ENCODE measurements at places on chromosomes 7 and 10. TPM values are rescaled to one million over a fixed set of nuclear protein-coding genes. Genes with fewer than 3 reads are reported as not detected.
A peak's percentile ranks its signal among the peaks of the same experiment; 100 is the strongest.

DNA sequence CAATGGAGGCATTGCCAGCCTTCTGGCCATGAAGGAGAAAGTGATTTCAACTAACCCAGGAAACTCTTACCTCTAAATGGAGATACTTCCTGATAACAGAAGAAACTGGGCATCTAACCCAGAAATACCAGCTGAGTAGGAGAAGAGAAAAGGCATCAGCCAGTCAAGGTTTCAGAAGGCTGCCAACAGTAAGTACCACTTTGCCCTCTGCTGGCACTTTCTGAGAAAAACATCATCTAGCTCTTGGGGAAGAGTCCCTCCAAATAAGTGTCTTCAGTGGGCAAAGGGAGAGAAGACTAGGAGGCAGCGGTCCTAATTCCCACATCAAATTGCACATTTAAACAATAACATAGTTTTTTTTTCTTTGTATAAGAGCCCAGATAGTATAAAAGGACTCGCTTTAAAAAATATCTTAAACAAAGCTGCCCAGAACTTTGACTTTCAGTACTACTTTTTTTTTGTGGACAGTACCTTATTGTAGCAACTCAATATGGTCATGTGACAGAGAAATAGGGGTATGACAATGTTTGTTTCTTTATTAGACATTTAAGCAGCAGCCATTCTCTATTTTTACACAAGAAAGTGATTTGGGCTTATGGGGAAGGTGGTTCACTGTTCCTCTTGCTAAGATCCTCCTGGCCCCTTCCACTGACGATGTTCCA is 157.3 kb downstream of the CTTNBP2 start:
- no peaks in the 10 kb centered on the region for H3K36me3 ChIP-seq
- H3K4me1 ChIP-seq: peaks cover 2% of the 10 kb centered on the region
- no peaks in the 10 kb centered on the region for H3K27me3 ChIP-seq
- no peak for DNase-seq
- H3K4me3 ChIP-seq: no peak overlapping the region

DNA sequence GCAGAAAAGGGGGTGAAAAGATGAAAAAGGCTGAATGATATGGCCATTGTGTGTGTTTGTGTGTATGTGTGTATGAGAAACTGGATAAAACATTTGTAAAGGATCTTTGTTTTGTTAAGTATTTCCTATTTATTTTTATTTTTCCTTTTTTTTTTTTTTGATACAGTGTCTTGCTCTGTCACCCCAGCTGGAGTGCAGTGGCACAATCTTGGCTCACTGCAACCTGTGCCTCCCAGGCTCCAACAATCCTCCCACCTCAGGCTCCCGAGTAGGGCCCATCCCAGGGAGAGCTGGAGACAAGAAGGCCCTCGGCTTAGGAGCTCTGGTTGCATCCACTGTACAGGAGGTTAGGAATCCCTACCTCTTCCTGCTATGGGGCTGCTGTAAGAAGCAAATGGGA is 6.9 kb upstream of the CALML5 start:
- no peaks in the 10 kb centered on the region for H3K4me1 ChIP-seq
- no peak overlapping the region for H3K4me3 ChIP-seq
- no peak for DNase-seq
- no peak overlapping the region for H3K27ac ChIP-seq

DNA sequence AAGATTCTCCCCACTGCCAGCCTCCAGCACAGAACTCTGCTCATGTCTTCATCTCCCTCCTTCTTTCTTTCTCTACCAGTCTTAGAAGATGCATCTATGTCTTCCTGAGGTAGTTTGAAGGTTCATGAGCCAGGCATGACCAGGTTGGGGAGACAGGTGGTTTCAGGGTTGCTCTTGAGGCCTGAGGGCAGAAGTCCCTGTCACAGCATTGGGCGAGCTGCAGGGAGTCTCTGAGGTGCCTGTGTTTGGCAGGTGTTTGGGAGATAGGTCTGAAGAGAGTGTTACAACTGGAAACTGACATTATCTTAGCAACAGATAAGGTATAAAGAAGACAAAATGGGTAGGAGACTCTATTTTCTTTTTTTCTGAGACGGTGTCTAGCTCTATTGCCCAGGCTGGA is 18.7 kb downstream of the PRSS2 start:
- no peaks in the 10 kb centered on the region for H3K4me1 ChIP-seq
- H3K27ac ChIP-seq: no peak overlapping the region
- H3K27me3 ChIP-seq: peaks cover 1% of the 10 kb centered on the region
- H3K4me3 ChIP-seq: no peak overlapping the region
- H3K36me3 ChIP-seq: no peaks in the 10 kb centered on the region

DNA sequence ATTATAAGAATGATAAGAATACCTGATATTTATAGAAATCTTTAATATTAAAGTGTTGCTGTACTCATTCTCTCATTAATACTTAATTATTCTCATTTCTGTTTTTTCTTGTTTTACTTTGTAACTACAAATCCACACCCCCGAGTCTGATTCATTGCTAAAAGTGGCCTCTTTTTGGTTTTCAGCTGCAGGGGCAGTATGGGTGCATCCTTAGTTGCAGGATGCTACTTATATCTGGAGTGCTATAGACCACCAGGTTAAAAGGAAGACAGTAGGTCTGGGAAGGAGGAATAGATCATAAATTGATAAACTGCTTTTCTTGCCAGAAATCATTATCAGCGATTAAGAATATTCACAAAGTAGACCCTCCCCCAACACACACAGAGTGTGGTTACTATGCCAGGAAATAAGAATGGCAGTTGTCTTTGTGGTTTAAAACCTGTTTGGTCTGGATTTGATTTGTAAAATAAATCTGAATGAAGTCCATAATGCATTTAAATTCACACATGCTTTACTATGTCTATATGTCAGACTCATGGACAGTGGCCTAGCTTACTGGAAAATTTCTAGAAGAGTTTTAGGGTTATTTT is 96.5 kb downstream of the NRF1 start:
- H3K36me3 ChIP-seq: no peaks in the 10 kb centered on the region
- no peaks in the 10 kb centered on the region for H3K27me3 ChIP-seq
- no peak for DNase-seq

DNA sequence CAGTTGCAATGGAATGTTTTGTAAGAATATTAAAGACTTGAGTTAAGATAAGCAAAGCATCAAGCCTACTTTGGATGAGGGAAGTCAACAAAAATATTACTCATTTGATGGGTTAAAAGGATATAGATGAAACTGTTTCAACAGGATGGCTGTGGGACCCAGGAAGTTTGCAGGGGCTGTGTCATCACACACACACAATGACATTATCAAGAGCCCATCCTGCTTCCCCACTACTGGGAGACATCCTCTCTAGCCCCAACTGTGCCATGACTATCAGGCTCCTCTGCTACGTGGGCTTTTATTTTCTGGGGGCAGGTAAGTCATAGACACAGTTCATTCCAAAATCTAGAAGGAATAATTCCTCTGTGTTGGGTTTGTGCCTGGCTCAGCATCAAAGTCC is 78.8 kb upstream of the PRSS1 start:
- H3K4me1 ChIP-seq: no peaks in the 10 kb centered on the region
- no peak for DNase-seq
- H3K36me3 ChIP-seq: no peaks in the 10 kb centered on the region
- H3K27me3 ChIP-seq: no peaks in the 10 kb centered on the region

Gene PLPP4
- 2.6 TPM for total RNA-seq

Gene SPDYE3
- total RNA-seq: not detected

DNA sequence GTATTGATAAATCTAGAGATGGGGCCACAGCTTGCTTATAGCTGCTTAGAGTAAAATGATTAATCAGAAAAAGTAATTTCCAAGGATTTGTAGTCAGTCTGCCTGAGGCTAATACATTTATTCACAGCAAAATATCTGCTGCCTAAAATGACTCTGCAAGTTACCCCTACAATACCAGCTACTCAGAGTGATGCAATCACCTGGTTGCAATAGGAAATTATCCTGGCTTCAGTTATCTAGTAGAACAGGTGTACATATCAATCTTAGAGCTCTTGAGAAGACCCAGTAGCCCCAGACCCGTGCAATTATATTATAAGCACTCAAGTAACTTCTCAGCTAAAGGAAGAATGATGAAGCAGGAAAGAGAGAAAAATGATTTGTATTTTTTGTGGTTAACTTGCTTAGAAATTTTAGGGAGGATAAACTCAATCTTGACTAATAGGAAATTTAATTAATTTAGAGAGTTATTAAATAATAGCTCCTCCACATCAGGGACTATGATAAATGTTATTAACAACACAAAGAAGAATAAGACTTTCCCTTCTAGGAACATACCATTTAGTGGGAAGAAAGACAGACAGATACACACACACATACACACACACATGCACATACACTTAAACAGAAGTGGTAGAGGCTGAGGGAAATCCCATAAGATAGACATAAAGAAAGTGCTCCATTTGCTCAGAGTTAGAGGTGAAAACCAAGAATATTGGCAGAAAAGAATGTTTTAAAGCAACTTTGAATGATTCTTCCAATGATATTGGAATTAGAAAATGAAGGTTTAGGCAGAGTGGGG is 140.4 kb upstream of the PRSS1 start:
- H3K27ac ChIP-seq: no peak overlapping the region
- H3K4me1 ChIP-seq: peaks cover 10% of the 10 kb centered on the region
- no peak overlapping the region for H3K4me3 ChIP-seq
- H3K27me3 ChIP-seq: no peaks in the 10 kb centered on the region
- DNase-seq: no peak

DNA sequence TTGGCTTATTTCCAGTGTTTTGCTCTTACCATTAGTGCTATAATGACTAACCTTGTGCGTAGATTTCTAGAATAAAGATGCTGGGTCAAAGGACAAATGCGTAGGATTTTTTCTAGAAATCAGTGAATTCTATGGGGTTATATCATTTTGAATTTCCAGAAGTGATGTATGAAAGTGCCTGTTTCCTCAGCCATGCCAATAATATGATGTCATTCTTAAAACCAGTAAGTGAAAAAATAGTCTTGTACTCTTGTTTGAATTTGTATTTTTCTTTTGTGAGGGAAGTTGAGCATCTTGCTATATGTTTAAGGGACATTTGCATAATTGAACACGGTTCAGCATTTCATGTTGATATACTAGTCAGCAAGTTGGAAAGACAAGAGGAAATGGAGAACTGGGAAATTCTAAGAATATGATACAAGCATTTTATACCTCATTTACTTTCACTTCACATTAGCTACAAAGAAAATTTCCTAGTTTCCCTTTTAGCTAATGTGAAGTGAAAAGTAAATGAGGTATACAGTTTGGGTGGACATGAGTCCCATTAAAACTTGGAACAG is 3.8 kb upstream of the DNAH11 start:
- peaks cover 1% of the 10 kb centered on the region for H3K4me1 ChIP-seq
- no peaks in the 10 kb centered on the region for H3K27me3 ChIP-seq
- no peak overlapping the region for H3K27ac ChIP-seq
- DNase-seq: no peak
- no peak overlapping the region for H3K4me3 ChIP-seq

DNA sequence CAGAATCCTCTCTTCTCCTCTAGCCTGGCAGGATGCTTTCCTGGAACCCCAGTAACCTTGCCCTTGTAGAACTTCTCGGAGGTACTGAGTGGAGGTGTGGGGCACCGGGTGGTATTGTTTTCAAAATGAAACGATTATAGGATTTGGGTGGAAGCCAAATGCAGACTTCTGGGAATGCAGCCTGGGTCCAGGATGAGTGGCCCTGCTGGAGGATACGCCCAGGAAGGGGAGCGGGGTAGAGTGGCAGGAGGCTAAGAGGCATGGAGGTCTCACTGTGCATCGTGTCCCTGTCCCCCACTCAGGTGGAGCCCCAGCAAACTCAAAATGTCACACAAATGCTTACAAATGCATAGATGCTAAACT is 109.1 kb upstream of the PPIF start:
- peak overlapping the region; percentile 48 for H3K27ac ChIP-seq

Gene PIP
- not detected for total RNA-seq

Gene RAB11FIP2
- total RNA-seq: 21.8 TPM

DNA sequence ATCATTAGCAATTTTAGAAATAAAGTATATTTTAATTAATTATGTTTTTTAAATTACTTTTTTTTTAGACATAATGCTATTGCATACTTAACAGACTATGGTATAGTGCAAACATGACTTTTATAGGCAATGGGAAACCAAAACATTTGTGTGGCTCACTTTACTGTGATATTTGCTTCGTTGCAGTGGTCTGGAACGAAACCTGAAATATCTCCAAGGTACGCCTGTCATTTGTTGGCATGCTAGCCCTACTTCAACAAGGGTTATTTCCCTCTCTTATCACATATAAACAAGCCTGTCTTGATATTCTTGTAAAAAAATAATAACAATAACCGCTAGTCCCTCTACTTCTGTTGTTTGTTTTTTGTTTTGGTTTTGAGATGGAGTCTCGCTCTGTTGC is 74.2 kb downstream of the TYW1B start:
- H3K4me1 ChIP-seq: peaks cover 8% of the 10 kb centered on the region
- peaks cover 6% of the 10 kb centered on the region for H3K36me3 ChIP-seq
- DNase-seq: no peak
- no peak overlapping the region for H3K4me3 ChIP-seq
- no peaks in the 10 kb centered on the region for H3K27me3 ChIP-seq
- no peak overlapping the region for H3K27ac ChIP-seq

DNA sequence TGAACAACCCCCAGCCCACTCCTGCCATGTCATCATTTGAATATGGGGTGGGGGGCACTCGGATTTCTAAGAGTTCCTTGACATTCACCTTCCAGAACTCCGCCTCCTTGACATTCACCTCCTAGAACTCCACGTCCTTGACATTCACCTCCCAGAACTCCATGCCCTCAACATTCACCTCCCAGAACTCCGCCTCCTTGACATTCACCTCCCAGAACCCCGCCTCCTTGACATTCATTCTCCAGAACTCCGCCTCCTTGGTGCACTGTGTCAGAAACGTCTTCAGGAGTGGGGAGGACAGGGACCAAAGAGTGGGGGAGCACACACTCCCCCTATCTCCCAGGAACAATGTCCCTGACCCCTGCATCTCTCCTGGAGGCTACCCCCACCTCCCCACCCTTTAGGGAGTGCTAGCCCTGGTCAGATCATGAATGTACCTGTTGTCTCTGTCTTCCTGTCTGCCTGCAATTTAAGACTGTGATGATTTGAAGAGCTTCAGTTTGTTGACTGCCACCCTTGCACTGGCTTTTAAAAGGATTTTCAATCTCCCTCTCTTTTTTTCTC is 110.1 kb downstream of the NPTX2 start:
- no peaks in the 10 kb centered on the region for H3K4me1 ChIP-seq
- no peak for DNase-seq
- peaks cover 5% of the 10 kb centered on the region for H3K36me3 ChIP-seq
- no peak overlapping the region for H3K4me3 ChIP-seq
- peaks cover 2% of the 10 kb centered on the region for H3K27me3 ChIP-seq
- no peak overlapping the region for H3K27ac ChIP-seq
